ENCODE measurements at places on chromosomes 3 and 15.

- no peak for DNase-seq
- no peaks in the 10 kb centered on the region for H3K36me3 ChIP-seq
- no peak overlapping the region for H3K4me3 ChIP-seq
Observed at GRCh38 chr3:31137718-31138465, 243.4 kb upstream of the GADL1 start.

DNA sequence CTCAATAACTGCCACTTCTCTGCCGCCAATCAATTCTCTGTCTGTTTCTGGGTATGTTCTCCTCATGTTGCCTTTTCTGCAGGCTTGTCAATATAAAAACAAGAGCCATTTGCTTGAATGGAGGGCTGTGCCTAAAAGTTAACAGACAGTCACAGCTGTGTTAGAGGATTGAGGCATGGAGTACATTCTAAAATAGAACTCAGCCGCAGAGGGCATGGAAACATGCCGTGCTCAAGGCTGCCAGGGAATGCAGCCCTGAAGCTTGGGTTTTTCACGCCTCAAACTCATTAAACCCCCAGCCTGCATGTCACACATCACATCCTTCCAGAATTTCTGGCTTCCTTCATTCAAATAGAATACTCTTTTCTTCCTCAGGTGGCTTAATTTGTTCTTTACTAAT, 166.6 kb downstream of the TPRG1 start:
- no peak overlapping the region for H3K27ac ChIP-seq
- H3K36me3 ChIP-seq: no peaks in the 10 kb centered on the region
- DNase-seq: no peak
- H3K4me3 ChIP-seq: no peak overlapping the region
- peaks cover 7% of the 10 kb centered on the region for H3K4me1 ChIP-seq

GRCh38 chr15:68421115-68421551, 10.8 kb downstream of the ITGA11 start:
- no peaks in the 10 kb centered on the region for H3K4me1 ChIP-seq
- no peaks in the 10 kb centered on the region for H3K36me3 ChIP-seq
- no peak overlapping the region for H3K4me3 ChIP-seq
- H3K27ac ChIP-seq: no peak overlapping the region
- DNase-seq: no peak

DNA sequence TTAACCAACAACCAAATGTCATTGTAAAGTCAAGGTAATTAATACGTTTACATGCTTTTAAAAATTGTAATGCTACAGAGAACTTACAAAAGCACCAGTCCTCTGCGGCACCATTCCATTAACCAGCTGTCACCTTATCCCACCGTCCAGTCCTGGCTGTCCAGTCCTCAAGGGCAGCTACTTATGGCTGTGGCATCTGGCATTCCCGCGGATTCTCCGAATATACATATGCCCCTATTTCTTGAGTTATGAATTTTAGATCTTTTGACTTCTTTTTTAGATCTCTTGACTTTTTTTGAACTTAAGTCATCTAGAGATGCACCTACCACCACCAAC, 382 bp upstream of the POMGNT2 start:
- peak overlapping the region; percentile 49 for H3K27ac ChIP-seq
- DNase-seq: no peak
- no peaks in the 10 kb centered on the region for H3K27me3 ChIP-seq
- H3K4me3 ChIP-seq: peak overlapping the region; percentile 68

DNA sequence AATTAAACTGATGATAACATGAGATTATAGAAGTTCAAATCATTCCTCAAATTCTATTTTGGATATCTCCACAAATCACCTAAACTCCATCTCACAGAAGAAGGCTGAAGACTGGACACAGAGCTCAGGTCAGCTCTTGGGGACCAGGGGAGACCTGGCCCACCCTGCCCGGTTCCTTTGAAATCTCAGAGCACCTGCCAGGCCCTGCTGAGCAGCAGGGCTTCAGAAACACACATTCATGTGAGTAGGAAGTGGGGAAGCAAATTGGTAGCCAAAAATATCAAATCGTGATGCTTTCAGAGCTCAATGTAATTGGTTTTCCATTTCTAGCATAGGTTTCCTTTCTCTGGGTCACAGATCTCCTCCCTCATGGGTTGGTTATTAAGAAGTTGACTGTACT, 76.2 kb downstream of the OCA2 start:
- H3K27ac ChIP-seq: no peak overlapping the region
- H3K4me3 ChIP-seq: no peak overlapping the region
- DNase-seq: no peak
- no peaks in the 10 kb centered on the region for H3K36me3 ChIP-seq

- peaks cover 3% of the 10 kb centered on the region for H3K36me3 ChIP-seq
- H3K27me3 ChIP-seq: peaks cover 23% of the 10 kb centered on the region
- H3K27ac ChIP-seq: no peak overlapping the region
Observed at GRCh38 chr3:134048278-134048996, 18.7 kb upstream of the SLCO2A1 start.

DNA sequence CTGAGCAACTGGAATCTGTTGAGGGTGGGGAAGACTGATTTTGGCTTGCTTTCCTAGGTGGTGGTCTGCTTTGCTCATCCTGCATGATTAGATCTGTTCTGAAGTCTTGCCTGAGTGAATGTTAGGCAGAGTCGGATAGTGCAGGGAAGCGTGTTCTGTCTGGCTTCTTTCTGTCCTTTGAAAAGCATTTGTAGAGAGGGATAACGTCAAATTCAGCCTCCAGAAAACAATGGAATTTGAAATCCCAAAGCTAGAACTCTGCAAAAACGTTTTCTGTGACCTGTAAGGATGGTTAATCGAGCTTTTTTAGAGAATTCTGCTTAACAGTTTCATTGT, 1.4 kb downstream of the GLCE start:
- no peaks in the 10 kb centered on the region for H3K27me3 ChIP-seq
- peaks cover 25% of the 10 kb centered on the region for H3K4me1 ChIP-seq
- H3K27ac ChIP-seq: peak overlapping the region; percentile 93

GRCh38 chr3:189325454-189325853, 153.7 kb downstream of the TPRG1 start:
- peaks cover 30% of the 10 kb centered on the region for H3K4me1 ChIP-seq
- H3K27ac ChIP-seq: peak overlapping the region; percentile 89
- peaks cover 9% of the 10 kb centered on the region for H3K36me3 ChIP-seq
- peak overlapping the region; percentile 77 for H3K4me3 ChIP-seq
- DNase-seq: no peak
- H3K27me3 ChIP-seq: no peaks in the 10 kb centered on the region

DNA sequence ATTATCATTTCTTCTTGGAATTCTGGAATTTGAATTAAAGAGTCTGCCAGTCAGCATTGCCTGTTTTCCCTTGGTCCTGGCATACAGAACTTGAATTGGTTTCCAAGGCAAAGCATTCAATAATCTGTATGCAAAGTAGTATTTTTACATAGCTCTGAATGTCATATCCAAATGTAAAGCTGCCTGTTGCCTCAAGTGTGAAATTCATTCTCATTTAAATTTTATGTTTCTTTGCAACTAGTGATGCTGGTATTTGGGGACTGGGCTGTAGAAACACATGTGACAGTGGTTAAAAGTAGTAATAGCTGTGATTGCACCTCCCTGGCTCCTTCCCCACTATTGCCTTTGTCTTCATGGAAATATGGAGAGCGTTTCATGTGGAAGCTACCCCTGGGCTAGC, 743.9 kb upstream of the GOLIM4 start:
- H3K27me3 ChIP-seq: no peaks in the 10 kb centered on the region
- H3K27ac ChIP-seq: no peak overlapping the region
- no peak overlapping the region for H3K4me3 ChIP-seq
- DNase-seq: no peak
- no peaks in the 10 kb centered on the region for H3K36me3 ChIP-seq

DNA sequence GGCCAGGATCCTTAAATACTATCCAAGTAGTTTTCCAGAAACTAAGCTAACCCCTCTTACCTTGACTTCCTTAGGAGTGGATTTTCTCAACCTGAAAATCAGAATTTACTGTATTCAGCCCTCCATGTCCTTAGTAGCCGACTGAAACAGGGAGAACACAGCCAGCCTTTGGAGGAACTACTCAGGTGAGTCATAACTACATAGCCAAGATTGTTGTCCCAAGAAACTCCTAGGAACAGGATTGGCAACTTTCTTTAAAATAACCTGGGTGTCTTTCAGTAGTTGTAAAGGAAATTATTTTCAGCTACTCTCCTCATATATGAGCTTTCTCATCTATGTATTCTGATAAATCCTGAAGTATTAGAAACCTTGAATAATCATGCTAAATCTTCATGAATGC, 22.3 kb downstream of the FANCD2OS start:
- H3K4me3 ChIP-seq: no peak overlapping the region
- H3K36me3 ChIP-seq: peaks cover 7% of the 10 kb centered on the region
- no peak for DNase-seq

DNA sequence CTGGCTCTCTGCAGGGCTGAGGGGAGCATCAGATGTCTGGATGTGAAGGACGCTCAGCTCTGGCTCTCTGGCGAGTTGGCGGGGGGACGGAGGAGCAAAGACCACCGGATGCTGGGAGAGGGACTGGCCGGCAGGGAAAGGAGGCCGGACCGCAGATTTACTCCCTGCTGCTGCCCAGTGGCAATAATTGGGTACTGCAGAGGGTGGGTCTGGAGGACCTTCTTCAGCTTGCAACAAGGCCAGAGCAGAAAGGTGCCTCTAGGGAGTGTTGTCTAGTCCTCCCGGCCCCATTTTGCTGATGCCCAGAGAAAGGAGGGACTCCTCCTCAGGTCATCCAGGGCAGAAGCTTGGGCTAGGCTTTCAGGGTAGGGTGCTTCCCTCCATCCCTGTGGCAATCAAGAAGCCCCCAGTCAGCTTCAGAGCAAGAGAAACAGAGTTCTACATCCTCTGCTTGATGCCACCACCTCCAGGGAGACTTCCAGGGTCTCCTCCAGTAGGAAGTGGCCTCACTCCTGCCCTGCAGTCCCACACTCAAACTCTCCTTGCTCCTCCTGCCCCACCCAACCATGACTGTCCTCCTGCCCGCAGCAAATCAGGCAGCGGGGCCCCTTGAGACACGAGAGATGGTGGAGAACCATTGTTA, 20.3 kb upstream of the CSPG4 start:
- no peaks in the 10 kb centered on the region for H3K4me1 ChIP-seq
- H3K27me3 ChIP-seq: peaks cover 49% of the 10 kb centered on the region
- no peak overlapping the region for H3K4me3 ChIP-seq
- peak; percentile 39 for DNase-seq
- no peaks in the 10 kb centered on the region for H3K36me3 ChIP-seq

DNA sequence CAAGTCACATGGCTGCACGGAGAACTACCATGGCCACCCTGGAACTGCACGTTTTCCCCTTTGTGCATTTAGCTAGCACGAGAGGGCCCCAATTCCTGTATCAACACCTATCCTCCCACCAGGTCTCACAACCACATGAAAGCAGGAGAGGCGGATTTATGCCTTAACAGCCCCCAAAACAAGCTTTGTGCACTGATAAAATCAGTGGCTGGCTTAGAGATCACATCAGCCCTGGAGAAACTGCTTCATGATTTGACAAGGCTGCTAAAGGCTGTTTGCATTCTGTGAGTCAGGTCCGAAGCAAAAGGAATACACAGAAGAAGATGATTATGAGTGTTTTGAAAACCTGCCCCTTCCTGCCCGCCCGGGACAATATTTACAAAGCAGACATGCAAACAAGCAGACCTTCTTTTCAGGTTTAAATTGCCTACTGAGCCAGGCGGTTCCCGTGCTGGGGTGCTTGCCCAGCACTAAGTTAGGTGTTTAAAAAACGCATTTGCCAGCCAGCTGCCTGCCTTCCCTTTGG, 25.9 kb downstream of the CEMIP start:
- H3K36me3 ChIP-seq: peaks cover 2% of the 10 kb centered on the region
- no peak overlapping the region for H3K4me3 ChIP-seq
- DNase-seq: no peak
- peaks cover 35% of the 10 kb centered on the region for H3K27me3 ChIP-seq

GRCh38 chr3:12679468-12679867, 15.6 kb upstream of the RAF1 start:
- no peak overlapping the region for H3K4me3 ChIP-seq
- no peaks in the 10 kb centered on the region for H3K36me3 ChIP-seq
- no peak for DNase-seq
- peak overlapping the region; percentile 6 for H3K27ac ChIP-seq
- peaks cover 18% of the 10 kb centered on the region for H3K27me3 ChIP-seq

DNA sequence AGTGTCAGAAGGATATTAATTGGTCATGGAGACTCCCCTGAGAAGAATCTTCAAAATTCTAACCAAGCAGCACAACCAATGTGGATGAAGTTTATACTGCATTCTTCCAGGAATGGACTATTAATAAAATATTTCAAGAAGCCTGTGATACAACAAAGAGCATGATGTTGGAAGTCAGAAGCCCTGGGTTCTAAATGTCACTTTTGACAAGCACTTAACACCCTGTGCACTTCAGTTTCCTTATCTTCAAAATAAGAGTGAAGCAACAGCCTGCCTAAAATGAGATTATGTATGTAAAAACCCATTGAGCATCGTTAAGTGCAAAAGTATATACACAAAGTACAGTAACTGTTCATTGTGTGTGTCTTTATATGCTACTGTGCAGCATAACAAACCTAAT, 369.4 kb downstream of the NTRK3 start:
- no peaks in the 10 kb centered on the region for H3K4me1 ChIP-seq
- no peak overlapping the region for H3K4me3 ChIP-seq
- H3K27ac ChIP-seq: no peak overlapping the region
- DNase-seq: no peak

DNA sequence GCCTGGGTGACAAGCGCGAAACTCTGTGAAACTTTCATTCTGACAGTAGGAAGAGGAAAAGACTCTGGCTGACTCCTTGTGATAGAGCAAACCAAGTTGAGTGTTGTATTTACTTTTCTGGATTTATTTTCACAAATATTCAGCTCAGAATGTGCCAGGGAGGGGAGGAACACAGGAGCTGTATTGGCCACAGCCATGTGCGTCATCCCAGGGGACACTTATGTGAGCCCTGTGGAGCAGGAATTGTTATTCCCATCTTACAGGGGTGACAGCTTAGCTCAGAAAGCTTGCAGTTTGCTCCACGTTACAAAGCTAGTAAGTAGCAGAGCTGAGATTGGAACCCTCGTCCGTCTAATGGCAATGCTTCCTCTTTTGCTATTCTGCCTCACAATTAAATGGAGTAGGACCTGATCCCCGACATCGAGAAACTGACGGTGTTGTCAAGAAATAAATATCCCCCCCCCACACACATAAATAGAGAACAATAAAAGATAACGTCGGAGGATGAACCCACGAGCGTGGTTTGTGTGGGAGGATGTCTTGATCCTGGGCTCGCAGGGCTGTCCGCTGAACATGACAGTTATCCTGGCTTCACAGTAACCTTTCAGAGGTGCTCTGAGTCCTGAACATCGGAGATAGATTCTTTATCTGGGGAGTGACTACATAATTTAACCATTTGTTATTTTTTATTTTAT, 151.6 kb upstream of the CTDSPL start:
- H3K4me1 ChIP-seq: no peaks in the 10 kb centered on the region
- H3K27ac ChIP-seq: no peak overlapping the region
- no peak overlapping the region for H3K4me3 ChIP-seq
- no peaks in the 10 kb centered on the region for H3K36me3 ChIP-seq
- no peak for DNase-seq
- peaks cover 41% of the 10 kb centered on the region for H3K27me3 ChIP-seq
